Colonic mucosa (tissue), 4 donors: ENCODE measurements at places on chromosomes 1 and 21. TPM values are rescaled to one million over a fixed set of nuclear protein-coding genes. Genes with fewer than 3 reads are reported as not detected.

CLEC20A gene
- total RNA-seq = not detected

- DNase-seq = no peak
Observed at GRCh38 chr1:183783342-183783741, 21.6 kb upstream of the RGL1 start.

DNA sequence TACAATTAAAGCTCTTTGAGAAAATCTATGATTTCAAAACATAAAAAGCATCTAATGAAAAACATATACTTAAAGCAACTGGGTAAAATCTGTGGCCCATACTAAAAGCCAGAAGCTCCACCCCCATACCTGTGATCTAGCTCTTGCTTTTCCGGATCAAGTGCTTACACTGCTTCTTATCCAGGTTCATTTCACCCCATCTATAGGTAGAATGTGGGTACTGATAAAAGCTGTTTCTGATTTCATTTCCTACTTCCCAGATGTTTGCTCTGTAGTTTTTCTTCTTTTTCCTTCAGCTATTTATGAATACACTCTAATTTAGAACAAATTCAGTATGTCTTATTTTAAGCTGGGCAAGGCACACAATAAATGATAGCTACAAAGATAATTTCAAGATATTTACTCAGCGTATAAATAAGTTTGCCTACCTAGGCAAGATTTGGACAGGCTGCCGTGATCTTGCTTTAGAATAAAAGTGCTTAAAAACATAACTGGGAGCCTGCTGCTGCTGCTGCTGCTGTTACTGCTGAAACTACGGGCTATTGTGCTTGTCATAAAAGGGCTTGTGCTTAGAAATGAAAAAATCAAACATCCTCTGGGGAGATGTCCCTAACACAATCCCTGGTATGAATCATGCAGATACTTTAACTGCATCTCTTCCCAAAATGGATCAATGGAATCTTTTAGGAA is 2.1 kb downstream of the SIPA1L2 start:
- peak; percentile 52 for DNase-seq

DNA sequence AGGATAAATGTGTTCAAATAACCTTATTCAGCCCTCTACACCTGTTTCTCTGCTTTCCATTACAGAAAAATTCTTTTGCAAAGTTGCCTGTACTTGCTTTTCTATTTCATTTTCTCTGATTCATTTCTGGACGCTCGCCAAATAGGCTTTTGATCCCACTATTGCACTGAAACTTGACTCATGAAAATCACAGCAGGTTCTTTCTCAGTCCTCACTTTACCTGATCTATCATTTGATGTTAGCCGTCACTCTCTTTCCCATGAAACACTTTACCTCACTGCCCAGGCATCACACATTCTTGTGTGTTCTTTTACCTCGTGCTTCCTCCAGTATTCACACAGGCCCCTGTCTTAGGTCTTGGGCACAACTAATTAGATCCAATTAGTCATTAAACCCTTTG is 26.2 kb downstream of the HSPA13 start:
- no peak for DNase-seq

SRP9 gene
- total RNA-seq = 233 TPM

GRCh38 chr1:211287218-211287617 is 28.1 kb downstream of the RCOR3 start:
- DNase-seq = no peak

DNA sequence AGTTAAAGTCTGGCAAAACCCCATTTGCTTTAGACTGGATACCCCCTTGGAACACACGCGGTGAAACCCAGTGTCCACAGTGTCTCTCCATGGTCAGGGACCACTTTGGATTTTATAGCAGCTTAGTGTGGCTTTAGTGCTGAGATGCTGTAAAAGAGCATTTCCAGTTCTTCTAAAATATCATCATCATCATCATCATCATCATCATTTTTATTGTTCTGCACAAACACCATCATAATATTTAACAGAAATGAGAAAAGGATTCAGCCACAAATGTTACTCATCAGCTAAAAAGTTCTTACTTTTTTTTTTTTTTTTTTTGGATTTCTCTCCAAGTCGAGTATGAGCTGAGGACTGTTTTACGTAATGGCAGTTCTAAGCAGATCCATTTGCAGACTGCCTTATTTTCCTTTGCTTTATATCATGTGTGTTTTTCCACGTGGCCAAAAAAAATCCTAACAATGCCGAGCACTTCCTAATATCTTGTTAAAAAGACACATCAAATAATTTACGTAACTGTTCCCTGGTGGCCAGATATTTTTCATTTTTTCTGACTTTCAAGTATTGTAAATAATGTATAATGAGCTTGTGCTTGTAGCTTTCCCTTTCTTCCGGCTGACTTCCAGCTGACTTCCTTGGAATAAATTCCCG is 62.8 kb downstream of the EVA1C start:
- DNase-seq = no peak

ZFP69B gene
- total RNA-seq = 1.4 TPM

- DNase-seq = peak; percentile 74
Observed at GRCh38 chr1:18666317-18666920, 35.8 kb downstream of the PAX7 start.

GRCh38 chr1:101026430-101026788 is 825 bp upstream of the DPH5 start:
- no peak for DNase-seq

- DNase-seq = no peak
Observed at GRCh38 chr1:11057477-11057876, 2.3 kb downstream of the SRM start.
